Fibroblast of skin of right biceps (primary cell): ENCODE measurements at places on chromosomes 6 and 20.

GRCh38 chr20:50645253-50646068, 45.9 kb downstream of the RIPOR3 start:
- peak; percentile 92 for DNase-seq

GRCh38 chr20:59814840-59815340, 118.5 kb downstream of the SYCP2 start:
- no peak for DNase-seq

GRCh38 chr20:40286975-40287531, 402.0 kb downstream of the MAFB start:
- DNase-seq = peak; percentile 28

GRCh38 chr6:125182237-125183008, 28.9 kb downstream of the TPD52L1 start:
- no peak for DNase-seq

- DNase-seq = peak; percentile 43
Measured at GRCh38 chr6:40352006-40352405, 235.2 kb downstream of the LRFN2 start.

DNA sequence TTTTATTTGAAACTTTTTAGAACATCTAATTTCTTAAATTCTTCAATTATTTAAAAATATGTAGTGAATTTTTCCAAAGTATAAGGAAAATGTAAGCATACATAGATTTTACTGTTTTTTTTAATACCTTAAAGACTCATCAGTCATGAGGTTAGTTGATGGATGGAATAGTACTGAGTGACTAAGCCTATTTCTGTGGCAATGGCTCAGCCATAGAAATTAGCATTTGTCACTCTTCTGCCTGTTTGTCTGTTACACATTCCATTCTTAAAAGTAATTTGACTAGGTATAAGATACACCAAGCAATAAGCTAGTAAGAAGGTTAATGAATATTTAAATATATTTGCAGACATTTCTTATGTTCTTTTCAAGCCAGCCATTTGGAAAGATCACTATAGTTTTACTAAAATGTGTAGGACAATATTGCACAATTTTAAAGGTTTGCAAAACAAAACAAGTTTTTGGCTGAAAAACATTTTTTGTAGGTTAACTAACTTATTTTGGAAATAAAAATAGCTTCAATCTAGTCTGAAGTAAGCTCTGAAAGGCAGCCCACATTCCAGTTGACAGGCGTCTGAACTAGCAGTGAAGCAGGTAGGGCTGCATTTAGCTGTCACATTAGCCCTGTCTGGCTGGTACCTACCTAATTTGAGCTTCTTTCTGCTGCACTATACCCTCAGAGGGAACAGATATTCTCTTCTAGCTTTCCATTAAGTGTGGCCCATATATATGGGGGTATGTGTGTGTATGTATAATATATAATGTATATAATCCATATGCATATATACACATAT, 385.7 kb downstream of the GRIK2 start:
- peak; percentile 78 for DNase-seq
